ENCODE measurements at places on chromosomes 1 and 21.

DNA sequence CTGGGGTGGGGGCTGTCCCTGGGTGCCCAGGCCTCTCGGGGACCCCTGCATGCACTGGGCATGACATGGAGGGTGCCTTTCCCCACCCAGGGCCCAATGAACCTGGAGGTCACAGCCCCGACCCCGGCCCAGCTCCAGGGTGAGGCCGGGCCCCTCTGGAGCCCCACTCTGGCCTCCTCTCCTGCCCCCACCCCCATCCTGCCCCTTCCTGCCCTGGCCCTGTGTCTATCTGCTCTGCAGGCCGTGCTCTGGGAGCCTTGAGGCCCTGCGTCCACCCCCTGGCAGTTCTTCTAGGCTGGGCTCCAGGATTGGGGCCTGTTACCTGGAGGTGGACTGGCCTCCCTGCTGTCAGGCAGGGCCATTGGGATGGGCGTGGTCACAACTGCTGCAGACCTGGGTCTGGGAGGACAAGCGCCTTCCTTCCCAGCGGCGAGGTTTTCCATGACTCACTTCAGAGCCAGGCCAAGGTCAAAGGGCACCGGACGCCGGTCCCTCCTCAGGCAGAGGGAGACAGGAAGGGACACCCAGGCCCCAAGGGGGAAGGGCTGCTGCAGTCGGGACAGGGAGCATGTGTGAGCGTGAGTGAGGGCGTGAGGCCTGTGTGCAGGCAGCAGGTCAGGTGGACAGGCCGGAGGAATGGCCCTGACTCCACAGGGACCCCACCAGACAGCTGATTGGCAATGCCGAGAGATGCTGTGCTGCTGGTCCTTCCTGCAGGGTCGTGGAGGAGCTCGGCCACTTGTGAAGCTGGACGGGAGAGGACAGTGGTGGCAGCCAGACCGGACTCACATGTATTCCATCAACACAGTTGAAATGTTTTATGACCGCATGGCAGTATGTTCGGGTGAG is 31.1 kb upstream of the POFUT2 start:
- peak; percentile 51 for DNase-seq

GRCh38 chr21:46040707-46041106 is 57.2 kb upstream of the COL6A2 start:
- no peak for DNase-seq

GRCh38 chr1:3279182-3279470 is 175.3 kb upstream of the ARHGEF16 start:
- DNase-seq, result no peak

GRCh38 chr1:222251847-222252246 is 296.1 kb downstream of the HHIPL2 start:
- DNase-seq, result no peak

- DNase-seq, result no peak
Observed at GRCh38 chr1:44641126-44642102, 32.9 kb downstream of the TMEM53 start.

- DNase-seq, result no peak
Observed at GRCh38 chr1:166083887-166084286, 82.9 kb downstream of the FAM78B start.

GRCh38 chr21:38186661-38187270 is 70.0 kb upstream of the KCNJ15 start:
- no peak for DNase-seq

DNA sequence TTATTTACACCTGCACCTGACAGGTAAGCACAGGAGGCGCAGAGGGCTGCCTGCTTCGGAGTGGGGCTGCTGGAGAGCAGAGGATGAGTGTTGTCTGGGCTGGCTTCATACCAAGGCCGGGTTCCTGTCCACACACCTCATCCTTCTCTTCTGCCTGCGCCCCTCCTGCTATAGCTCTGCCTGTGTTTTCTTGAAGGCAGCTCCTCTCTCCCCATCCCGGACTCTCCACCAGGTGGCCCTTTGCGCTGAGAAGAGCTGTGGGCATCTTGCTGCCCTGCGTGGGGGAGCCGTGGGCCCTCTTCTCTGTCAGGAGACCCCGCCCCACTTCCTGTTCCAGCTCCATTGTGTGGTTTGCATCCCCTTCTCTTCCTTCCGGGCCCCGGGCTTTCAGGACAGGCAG is 35.0 kb downstream of the ARHGEF10L start:
- DNase-seq, result no peak
